ENCODE measurements at places on chromosomes 11 and 22.

DNA sequence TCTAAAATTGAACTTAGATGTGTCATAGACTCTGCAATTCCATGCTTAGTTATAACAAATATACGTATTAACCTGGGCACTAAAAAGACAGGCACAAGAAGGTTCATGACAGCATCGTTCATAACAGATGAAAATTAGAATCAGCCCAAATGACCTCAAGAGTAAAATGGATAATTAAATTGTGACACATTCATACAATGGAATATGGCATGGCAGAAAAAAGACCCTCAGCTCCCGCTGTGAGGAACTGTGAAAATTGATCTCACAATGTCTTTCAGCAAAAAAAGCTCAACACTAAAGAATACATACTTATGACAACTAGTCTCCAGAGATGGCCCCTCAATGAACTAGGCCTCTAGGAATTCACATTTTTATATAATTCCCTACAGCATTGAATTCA, 386.0 kb downstream of the GUCY1A2 start:
- DNase-seq = no peak

- no peak for DNase-seq
These were observed 2.9 kb downstream of the GRIA4 start for GRCh38 chr11:105612771-105613170.

DNA sequence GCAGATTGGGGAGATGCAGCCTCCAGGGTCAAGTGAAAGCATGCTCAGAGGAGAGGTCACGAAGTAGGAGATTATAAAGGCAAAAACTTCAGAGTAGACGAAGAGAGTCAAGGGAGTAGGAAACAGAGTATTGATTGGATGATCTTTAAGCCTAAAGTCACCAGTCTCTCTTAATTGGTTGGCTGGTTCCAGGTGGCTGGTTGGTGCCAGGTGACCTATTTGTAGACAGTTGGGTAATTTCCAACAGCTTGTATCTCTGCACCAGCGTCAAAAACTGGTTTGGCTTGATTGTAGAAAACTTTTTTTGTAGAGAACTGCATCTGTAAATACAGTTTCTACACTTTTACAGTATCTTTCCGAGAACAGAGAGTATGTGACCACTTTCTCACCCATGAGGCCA, 75.7 kb upstream of the CCDC90B start:
- DNase-seq = no peak

GRCh38 chr22:39707351-39707750, 136.8 kb downstream of the CACNA1I start:
- DNase-seq = no peak

Data from AG04449 (cell line).